ENCODE measurements at places on chromosomes 11 and 22.

DNA sequence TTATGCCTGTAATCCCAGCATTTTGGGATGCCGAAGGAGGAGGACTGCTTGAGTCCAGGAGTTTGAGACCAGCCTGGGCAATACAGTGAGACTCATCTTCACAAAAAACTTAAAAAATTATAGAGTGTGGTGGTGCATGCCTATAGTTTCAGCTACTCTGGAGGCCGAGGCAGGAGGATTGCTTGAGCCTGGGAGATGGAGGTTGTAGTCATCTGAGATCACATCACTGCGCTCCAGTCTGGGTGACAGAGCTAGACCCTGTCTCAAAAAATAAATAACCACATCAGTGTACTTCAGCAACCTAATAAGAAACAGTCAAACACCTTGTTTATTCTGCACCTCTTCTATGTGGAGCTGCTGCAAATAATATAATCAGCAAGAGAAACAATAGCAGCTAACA, 1.4 kb downstream of the NARS2 start:
- DNase-seq = no peak

DNA sequence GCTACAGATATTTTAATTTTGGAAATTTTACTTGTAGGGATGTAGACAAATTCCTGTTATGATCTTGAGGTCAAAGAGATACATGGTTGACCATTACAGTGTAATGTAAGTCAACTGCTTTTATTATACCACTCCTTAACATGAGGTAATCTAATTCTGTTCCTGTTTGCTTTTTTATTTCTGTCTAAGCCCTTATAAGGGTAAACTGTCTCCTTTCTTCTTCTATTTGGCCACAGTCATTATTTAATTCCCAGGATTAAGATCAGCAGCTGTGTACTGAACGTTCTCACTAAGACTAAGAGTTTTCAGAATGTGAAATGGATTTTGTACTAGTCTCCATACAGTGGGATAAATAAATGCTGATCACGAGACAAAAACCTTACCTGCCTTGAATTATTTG, 32.8 kb downstream of the C2CD3 start:
- peak; percentile 59 for DNase-seq

DNA sequence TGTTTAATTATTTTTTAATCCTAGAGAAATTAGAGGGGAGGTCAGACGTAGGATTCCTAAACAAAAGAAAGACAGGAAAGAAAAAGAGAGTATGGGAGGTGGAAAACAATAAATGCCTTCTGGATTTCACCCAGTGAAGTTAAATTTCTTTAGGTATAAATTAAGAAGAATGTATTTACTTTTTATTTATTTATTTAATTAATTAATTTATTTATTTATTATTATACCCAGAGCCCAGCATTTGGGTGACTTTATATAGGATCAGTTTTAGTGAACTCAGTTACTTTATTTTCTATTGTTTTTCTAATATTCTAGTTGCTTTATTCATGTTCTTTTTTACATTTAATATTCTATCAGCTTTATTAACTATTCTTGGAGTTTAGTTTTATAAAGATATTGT, 551.8 kb downstream of the LUZP2 start:
- DNase-seq = no peak

DNA sequence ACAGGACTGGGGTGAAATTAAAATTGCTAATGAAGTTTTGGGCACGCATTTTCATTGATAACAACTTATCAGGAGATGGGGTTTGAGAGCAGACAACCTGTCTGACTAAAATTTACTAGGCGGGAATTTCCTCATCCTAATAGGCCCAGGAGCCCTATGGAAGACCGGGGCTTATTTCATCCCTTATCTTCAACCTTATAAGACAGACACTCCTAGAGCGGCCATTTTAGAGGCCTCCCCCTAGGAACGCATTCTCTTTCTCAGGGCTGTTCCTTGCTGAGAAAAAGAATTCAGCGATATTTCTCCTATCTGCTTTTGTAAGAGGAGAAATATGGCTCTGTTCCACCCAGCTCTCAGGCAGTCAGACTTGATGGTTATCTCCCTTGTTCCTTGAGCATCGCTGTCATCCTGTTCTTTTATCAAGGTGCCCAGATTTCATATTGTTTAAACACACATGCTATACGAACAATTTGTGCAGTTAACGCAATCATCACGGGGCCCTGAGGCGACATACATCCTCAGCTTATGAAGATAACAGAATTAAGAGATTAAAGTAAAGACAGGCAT, 39.3 kb upstream of the ZC3H12C start:
- no peak for DNase-seq

DNA sequence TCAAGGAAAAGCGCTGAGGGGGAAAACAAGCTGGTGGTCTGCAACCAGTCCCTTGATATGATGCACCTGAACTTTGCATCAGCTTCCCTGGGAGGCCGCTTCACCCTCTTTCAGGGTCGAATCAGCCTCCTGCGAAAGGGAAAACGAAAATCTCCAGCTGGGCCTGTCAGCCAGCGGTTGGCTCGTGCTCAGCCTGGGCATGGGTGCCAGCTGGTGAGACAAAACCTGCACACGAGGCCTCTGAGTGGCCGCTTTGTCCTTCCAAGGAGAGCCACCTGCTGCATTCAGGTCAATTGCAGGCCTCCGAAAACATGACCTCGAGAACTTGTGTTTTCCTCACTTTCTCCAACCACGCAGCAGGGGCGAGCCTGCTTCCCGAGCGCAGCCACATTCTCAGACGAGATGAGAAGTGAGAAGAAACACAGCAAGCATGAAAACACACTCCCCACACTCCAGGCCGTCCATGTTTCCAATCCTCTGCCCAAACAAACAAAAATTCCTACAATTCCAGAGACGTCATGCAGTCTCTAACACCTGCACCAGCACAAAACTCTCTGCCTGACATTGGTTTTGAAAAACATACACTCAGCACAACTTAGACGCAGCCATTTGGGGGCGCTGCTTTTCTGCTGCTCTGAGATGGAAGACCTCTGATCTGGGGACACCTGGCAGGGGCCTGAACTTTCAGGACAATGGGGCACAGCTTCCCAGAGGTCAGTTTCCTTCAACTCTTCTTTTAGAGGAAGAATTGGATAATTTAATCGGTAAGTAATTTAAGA, 77.1 kb downstream of the DHCR7 start:
- DNase-seq = no peak

DNA sequence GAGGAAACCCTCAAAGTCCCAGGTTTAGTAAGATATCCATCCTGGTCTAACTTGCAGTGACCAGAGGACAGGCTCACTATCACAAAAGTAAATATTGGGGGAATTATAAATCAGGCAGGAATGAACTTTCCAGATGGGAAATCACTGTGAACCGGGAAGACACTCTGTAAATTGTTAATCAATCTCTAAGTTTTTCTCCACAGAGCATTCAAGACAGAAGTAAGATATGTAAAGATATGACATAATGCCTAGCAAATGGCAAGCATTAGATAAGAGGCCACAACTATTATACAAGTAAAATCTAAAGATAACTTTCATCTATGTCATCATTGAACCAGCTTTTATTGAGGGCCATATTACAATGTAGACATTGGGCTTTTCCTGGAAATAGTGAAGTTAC, 35.3 kb upstream of the LRRC4C start:
- DNase-seq = no peak

GRCh38 chr11:33652431-33652830, 48.2 kb downstream of the C11orf91 start:
- peak; percentile 10 for DNase-seq

DNA sequence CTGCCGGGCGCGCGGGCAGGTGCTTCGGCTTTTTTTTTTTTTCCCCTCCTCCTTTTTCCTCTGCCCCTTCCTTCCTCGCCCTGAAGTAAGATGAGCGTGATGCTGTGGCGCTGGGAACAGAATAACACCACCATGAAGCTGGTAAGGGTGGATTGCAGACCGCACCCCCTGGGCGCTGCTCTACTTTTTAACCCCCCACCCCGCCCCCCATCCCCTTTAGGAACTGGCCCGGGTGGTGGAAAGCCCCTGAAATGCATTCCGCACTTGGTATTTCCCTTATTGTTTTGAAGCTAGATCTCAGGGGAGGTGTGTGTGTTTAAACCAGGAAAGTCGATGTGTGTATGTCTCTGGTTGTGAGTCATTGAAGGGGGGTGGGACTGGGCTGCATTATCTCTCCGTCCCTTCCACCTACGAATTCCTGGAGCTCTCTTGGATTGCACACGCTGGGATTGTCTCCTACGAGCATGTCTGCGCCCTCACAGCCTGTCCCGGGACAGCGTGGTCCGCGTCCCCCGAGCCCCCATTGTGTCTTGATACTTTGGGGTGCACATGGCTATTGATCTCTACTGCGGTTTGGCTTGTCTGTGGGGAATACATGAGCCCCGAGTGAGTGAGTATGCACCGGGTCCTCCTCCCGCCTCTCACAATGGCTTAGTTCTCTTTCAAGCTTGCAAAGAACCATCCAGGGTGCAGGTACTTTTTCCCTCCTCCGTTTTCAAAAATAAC, 64.9 kb downstream of the NAV2 start:
- DNase-seq = peak; percentile 71

DNA sequence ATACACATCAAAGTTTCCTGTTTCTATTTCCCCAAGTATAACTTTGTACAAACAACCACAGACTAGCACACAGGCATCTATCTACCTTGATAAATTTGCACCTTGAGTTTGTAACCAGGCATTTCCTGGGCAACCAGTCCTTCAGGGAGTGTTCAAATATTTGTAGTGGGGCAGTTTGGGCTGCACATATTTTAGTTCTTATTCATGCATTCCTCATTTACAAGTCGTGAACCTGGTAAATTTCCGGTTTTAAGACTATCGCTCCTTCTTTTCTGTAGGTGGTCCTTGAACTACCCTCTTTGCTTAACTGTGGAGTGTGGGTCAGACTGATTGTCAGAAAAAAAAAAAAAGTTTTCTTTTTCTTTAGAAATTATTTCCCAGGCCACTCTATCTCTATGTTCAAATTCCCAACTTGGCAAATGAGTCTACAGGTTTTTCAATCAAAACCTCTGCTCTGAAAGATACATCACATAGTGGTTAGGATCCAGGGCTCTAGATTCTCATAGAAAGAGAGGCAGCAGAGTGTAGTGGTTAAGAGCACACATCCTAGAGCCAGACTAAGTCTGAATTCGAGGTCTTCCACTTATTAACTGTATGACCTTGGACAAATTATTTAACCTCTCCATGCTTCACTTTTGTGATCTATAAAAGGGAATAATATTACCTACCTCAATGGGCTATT, 201.5 kb downstream of the SOX6 start:
- DNase-seq = no peak

GRCh38 chr22:35984183-35985175, 44.1 kb downstream of the RBFOX2 start:
- no peak for DNase-seq

- no peak for DNase-seq
Measured at GRCh38 chr11:11217929-11218628, 135.0 kb downstream of the CSNK2A3 start.
